Umbilical cord (tissue), 2 donors: ENCODE measurements at places on chromosomes 16 and 17.

DNA sequence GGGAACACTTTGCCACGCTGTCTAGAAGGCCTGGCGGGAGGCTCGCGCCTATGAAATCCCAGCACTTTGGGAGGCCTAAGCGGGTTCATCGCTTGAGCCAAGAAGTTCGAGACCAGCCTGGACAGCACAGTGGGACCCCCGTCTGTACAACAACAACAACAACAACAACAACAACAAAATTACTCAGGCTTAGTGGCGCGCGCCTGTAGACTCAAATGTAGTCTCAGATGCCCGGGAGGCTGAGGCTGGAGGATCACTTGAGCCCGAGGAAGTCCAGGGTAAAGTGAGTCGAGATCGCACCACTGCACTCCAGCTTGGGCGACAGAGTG, 297 bp upstream of the SLFN13 start:
- no peak for DNase-seq

DNA sequence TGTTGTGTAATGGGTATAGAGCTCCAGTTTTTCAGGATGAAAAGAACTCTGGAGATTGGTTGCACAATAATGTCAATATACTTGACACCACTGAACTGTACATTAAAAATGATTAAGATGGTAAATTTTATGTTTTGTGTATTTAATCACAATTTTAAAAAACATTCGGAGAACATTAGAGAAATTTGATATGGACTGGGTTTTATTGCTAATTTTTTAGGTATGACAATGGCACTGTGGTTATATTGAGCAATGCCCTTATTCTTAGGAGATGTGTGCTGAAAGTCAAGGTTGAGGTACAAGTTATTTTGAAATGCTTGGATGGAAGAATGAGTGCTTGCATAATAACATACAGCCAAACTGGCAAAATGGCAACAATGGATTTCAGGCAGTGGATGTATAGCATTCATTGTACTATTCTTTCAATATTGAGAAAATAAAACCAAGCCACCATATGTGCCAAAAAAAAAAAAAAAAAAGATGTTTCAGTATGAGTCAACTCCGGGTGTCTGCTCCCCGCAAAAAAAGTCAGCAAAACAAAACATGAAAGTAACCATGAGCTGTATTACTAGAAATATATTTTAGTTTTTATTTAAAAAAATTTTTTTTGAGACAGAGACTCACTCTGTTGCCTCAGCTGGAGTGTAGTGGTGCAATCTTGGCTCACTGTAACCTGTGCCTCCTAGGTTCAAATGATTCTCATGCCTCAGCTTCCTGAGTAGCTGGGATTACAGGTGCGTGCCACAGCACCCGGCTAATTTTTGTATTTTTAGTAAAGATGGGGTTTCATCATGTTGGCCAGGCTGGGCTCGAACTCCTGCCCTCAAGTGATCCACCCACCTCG, 19.8 kb downstream of the HOXB1 start:
- DNase-seq, result no peak

- no peak for DNase-seq
Observed at GRCh38 chr17:72176516-72176851, 55.7 kb downstream of the SOX9 start.

GRCh38 chr17:44967907-44968224, 237 bp downstream of the C1QL1 start:
- DNase-seq, result no peak

DNA sequence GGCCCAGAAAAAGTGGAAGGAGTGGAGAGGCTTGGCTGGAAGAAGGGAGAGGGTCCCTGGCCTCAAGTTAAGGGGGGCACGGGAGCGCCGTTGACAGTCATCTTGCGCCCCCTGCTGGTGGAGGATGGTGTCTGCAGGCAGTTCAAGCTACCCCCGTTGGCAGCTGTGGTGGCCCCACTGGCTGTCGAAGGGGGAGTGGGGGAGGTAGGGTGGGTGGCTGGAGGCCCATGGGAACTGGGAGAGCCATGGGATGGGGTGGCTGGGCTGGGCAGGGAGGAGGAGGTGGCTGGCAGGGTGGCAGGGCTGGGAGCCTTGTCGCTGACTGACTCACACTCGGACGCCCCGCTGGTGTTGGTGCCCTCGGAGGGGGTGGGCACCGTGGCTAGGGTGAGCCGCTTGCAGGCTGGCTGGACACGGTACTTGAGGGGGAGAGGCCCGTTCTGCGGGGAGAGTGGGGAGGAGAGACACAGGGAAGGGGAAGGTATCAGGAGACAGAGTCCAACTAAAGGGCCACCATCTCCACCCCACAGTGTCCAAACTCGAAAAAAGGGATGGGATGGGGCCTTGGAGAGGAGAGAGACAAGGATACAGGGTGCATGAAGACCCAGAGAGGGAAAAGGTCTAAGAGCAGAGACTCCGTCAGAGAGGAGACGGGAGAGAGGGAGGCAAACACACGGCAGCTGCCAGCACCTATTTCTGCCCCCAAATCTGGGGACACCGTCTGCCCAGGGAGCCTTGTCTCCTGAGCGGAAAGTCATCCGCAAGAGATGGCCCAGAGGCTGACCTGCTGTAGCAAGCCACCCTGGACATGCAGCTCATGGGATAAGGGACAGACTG, 5.2 kb downstream of the CISD3 start:
- no peak for DNase-seq

DNA sequence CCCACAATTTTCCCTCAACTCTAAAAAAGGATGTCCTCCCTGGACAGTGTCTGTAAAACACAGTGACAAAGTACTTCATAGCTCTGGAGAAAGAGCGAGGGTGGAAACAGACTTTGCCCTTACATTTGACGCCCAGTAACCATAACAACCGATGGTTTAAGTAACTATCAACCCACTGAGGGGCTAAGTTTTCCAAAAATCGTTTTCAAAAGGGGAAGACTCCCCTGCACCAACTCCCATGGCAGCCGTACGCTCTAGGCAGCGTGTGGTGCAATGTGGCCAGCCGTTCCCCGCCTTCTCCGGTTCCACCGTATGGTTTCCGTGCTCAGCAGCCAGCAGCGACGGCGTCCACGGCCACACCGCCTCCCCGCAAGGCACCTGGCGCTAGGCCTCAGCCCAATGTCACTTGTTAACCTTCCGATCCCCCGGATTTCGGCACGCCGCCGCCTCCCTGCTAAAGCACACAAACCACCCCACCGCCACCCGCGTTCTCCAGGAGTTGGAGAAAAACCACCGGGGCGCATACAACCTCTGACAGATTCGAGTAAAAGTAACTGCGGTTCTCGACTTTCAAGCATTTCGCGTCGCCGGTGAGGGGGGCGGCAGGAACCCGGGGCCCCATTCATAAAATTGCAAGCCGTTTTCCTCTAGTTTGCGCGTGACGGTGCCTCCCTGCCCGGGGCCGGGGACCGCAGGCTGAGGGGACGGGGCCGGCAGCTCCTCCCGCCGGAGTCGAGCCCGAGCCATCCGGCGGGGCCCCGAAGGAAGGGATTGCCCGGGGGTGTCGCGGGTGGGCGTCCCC, 661 bp downstream of the TEX2 start:
- no peak for DNase-seq

DNA sequence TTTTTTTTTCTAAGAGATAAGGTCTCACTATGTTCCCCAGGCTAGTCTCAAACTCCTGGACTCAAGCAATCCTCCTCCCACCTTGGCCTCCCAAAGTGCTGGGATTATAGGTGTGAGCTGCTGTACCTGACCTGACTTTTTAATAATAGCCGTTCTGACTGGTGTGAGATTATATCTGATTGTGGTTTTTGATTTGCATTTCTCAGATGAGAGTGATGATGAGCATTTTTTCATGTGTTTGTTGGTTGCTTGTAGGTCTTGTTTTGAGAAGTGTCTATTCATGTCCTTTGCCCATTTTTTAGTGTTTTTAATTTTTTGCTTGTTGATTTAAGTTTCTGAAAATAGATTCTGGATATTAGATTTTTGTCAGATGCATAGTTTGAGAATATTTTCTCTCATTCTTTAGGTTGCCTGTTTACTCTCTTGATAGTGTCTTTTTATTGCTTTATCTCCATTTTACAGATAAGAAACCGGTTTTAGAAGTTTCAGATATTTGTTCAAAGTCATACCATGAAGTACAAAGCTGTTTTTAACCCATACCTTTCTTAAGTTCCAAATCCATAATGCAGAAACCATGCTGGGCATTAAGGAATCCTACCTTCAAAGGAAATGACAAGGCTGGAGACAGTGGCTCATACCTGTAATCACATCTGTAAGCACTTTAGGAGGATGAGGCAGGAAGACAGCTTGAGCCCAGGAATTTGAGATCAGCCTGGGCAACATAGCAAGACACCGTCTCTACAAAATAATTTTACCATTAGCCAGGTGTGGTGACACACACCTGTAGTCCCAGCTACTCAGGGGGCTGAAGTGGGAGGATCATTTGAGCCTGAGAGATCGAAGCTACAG, 168.4 kb upstream of the TBX2 start:
- DNase-seq, result no peak

DNA sequence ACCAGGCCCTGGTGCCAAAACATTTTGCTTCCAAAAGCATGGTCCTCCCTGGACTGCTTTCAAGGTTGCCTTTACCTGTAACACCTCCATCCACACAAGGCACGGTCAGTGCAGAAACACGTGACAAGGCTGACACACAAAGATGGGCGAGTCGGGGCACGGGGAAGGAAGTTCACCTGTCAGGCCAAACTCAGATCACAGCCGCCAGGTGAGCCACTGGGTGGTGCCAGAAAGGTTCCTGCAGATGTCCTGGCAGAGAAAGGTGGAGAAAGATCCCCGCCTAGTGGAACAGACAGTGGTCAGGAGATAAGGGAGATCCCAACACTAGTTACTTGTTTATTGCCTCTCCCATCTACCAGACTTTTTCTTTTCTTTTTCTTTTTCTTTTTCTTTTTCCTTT, 155.3 kb downstream of the AIPL1 start:
- no peak for DNase-seq

- no peak for DNase-seq
Observed at GRCh38 chr16:11112723-11113348, 143.2 kb downstream of the SOCS1 start.
